ENCODE measurements at places on chromosomes 5 and 9.

DNA sequence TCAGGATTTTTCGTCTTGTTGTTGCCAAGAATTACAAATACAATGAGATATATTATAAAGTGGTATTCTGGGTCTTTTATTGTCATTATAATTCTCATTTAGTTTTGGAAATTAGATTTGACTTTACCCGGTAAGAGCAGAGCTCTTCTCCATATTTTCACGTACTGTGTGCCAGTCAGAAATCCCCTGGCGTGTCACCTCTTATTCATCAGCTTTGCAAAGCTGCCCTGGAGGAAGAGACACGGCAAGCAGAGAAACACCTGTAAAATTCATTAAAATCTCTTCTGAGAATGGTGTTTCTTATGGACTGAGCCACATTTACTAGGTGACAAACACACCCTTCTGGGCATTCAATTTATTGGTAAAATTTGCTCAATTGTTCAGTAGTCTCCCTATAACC lies 440.4 kb downstream of the HINT1 start:
- DNase-seq = no peak

DNA sequence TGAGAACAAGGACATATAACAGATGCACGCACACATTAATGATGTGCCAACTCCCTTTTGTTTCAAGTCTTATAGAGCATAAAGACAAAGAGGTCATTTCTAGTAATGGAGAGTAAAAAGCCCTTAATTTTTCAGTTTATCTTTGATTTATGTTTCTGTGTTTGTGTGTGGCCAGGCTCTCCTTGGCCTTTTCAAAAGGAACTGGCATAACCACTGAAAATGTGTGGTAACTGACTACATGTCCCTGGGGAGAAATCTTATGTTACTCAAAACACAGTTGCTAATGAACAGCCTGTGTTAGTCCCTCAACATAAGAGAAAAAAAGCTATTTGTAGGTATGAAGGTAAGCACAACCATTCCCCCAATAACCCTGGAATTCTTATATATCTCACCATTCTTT lies 47.6 kb upstream of the SHOC1 start:
- DNase-seq = no peak

GRCh38 chr5:96919754-96920197 lies 16.1 kb upstream of the LNPEP start:
- DNase-seq = no peak

DNA sequence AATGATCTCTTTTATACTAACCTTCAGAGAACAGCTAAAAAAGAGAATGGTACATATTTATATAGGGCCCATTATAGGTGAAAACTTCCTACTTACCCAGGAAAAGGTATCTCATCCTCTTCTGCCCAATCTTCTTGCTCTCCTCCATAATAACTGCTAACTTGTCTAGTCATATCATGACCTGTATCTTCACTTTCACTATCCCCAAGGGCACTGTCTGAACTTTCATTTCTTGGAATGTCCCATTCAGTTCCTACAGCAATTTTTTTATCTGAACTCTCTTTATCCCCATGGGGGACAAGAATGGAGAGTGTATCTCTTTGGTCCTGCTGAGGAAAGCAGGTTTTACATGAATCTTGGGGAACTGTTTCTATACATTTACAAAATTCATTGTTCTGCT lies 36.4 kb upstream of the RAPGEF6 start:
- DNase-seq = no peak
